ENCODE measurements at places on chromosomes 1 and 21. TPM values are rescaled to one million over a fixed set of nuclear protein-coding genes. Genes with fewer than 3 reads are reported as not detected.

LIX1L gene
- total RNA-seq: 55.6 TPM

COL6A1 gene
- total RNA-seq: 26.8 TPM

KCNE2 gene
- total RNA-seq: not detected

SMCP gene
- total RNA-seq: not detected

KRTAP13-2 gene
- not detected for total RNA-seq
